Hepatic stellate cell (primary cell): ENCODE measurements at places on chromosomes 7 and 10.

DNA sequence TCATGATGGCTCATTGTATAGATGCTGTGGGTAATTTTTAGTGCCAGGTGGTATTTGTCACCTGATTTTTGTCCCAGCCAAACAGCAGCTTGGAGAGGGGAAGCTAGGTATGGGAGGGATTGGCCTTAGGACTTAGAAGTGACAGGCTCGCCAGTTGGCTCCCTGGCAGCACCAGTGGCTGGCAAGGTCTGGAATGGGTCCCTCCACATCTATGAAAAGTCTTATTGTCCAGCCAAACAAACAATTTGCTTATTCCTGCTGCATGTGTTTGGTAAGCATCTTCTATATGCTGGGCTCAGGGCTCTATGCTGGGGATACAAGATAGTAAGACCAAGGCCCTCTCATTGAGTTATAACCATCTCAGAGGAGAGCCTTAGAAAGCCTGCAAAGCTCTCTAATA is 42.5 kb downstream of the SORCS3 start:
- DNase-seq, result no peak

DNA sequence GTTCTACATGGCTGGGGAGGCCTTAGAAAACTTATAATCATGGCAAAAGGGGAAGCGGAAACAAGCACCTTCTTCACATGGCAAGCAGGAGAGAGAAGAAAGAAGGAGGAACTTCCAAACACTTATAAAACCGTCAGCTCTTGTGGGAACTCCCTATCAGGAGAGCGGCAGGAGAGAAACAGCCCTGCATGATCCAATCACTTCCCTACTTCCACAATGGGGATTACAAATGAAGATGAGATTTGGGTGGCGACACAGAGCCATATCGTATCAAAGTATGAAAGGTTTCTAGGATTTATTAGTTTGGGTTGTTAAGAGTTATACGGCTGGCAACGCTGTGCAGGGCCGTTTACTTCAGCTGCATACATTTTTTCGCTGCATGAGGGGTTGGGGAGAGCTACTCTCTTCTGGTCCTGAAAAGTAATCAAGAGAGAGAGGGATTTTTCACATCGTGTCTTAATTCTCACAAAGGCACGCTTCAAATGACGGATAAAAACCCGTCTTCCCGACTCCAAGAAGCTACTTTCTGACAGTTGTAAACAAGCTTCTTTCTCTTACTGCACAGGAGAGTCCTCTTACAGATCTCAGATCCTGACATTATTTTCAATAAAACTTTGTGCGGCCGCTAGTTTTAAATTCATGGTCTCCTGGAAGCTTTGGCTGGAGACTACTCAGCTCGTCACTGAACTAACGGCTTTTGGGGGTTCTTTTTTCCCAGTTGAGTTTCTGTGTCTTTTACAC is 751 bp upstream of the GTPBP10 start:
- no peak for DNase-seq

DNA sequence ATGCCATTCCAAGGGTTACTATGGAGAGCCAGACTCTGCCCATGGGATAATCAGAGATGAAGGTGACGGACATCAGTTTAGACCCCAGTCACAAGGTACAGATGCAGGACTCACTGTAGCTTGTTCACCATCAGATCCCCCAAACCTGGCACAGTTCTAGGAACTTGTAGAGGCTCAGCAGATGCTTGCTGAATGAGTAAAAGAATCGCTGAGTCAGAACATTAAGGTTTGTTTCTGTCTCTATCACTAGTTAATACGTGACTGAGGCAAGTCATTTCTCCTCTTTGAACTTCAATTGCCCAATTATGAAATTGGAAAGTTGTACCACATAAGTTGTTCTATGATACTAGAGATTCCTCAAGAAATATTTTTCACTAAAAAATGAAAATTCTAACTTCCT is 65.1 kb downstream of the PPP1R3C start:
- no peak for DNase-seq

- DNase-seq, result no peak
These were observed 59.0 kb upstream of the NPVF start for GRCh38 chr7:25287291-25287690.

DNA sequence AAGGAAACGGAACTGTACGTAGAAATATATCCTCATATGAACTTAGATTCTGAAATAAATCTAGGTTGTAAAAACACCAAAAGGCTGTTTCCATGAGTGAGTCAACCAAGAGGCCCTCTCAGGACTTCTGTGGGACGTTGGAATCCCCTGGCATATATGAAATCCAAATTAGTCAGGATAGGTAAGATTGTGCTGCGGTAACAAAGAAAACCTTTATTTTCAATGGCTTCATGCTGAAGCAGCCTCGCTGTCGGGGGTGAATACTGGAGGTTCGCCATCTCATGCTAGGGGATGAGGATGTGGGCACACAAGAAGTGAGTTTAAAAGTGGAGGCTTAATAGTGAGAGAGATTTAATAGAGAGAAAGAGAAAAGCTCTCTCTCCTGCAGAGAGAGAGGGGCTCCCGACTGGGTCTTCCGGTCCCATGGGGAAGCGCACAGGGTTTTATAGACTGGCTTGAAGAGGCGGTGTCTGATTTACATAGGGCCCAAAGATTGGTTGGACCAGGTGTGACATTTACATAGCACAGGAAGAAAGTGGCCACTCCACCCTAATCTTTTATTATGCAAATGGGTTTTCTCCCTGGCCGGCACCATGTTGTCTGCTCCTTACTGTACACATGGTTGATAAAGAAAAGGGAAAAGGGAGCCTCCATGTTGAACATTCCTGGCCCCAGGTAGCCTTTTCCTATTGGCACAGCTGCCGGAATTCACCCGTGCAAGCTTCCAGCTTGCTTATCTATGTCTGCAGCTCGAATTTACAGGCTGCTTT is 52.3 kb upstream of the SEPHS1 start:
- no peak for DNase-seq

- no peak for DNase-seq
These were observed 201.0 kb downstream of the ZNF716 start for GRCh38 chr7:57651006-57651405.

GRCh38 chr7:157515342-157516041 is 178.7 kb downstream of the DNAJB6 start:
- no peak for DNase-seq

GRCh38 chr7:66970310-66970709 is 25.1 kb downstream of the SBDS start:
- DNase-seq, result no peak

GRCh38 chr7:139330333-139331030 is 10.7 kb upstream of the FMC1 start:
- DNase-seq, result no peak

DNA sequence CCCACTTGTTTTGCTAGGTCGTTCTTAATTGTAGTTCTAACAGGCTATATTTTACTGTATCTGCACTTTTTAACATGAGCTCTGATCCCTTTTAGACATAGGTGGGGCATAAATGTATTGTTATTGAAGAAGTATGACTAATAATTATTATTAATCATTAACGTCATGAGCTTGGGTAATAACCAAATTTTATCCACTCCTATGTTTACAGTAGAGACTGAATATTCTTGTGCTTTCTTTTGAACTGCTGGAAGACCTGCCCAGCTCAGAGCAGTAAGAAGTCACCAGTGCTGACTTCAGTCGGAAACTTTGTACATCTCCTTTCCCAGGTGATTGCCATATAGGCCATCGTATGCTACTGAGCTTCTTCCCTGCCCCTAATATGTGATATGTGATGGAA is 18.7 kb downstream of the PKD2L1 start:
- DNase-seq, result no peak

GRCh38 chr10:72001033-72001395 is 36.8 kb downstream of the CHST3 start:
- DNase-seq, result no peak

DNA sequence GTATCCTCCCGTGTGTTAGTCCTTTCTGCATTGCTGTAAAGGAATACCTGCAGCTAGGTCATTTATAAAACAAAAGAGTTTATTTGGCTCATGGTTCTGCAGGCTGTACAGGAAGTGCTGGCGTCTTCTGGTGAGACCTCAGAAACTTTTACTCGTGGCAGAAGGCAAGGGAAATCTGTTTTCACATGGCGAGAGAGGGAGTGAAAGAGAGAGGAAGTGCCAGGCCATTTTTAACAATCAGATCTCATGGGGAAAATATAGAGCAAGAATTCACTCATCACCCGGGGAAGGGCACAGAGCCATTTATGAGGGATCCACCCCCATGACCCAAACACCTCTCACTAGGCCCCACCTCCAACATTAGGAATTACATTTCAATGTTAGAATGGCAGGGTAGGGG is 952.2 kb downstream of the CNTNAP2 start:
- no peak for DNase-seq

DNA sequence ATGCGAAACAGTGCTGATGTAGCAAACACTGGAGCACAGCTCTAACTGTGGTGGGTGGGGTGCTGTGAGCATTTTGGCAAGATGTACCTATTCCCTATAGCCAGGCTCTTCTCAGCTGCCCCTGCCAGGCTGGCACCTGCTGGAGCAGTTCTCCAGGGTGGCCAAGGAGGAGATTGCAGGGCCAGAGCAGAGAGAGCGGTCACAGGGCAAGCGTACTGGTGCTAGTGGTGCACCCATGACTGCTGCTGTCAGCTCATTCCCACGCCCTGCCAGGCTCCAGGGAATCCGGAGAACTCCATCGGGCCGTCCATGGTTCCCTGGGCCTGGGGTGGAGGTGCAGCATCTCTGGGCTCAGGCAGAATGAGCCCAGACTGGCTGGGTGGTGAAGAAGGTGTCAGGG is 2.1 kb downstream of the COL13A1 start:
- no peak for DNase-seq

- DNase-seq, result no peak
These were observed 65.0 kb downstream of the RBM33 start for GRCh38 chr7:155709453-155709852.

DNA sequence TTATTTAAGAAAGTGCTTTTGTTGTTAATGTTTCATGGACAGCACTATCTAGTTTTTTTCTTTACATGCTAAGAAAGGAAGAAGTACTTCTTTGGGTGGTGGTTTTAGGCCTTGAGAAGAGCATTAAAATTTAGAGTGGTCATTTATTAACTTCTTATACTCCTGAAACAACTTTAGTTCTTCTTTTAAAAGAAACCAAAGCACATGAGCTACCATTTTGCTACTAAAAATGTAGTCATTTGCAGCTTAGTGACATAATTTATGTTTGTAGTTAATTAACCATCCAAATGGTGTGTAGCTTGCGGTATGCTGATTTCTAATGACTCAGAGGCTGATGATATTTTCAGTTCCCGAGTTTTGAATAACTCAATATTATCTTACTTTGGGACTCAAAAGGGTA is 207.5 kb downstream of the BBS9 start:
- no peak for DNase-seq

DNA sequence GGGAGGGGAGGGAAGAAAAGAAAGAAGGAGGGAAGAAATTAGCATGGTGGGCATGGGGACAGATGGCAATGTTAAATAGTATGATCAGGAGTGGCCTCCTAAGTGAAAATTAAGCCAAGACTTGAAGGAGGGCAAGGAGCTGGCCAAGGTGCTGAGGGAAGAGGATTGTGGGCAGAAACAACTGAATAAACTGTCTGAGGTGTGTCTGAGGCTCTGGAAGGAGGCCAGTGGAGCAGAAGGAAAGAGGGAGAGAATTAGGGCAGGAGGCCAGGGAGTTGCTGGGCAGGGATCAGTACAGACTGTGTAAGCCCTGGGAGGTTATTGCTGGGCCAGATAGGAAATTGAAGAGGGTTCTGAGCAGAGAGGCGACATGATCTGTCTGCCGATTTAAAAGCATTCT is 40.6 kb upstream of the VKORC1L1 start:
- DNase-seq, result no peak

DNA sequence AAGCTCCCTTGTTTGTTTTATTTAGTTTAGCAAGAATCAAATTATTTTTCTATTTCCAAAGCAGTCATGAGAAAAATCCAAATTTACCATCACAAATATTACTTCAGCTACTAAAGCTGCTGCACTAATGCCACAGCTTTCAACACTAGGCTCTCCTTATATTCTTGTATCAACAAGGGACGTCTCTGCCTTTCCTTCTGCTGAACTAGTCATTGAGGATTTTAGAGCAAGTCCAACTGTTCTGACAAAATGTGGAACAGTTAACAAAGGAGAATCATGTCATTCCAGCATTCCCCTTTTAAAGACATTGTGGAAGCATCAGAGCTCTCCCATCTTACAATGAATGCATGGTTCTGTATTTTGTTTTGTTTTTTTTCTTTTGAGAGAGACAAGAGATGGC is 28.6 kb downstream of the FAM13C start:
- DNase-seq, result peak; percentile 4

DNA sequence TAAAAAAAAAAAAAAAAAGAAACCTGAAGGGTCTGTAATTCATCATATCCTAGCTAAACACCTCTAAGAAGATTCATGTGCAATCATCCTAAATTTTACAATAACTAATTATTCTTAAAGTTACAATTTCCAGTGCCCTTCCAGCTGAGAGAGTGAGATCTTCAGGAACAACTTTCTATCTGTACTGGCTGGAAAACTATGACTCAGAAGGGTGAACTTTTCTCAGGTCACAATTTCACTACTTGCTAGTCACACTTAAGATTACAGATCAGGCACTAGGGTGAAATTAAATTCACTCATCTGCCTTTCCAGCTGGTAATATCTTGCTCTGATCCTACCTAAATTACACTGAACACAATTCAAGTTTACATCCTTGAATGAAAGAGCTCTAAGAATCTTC is 158.8 kb downstream of the ANK3 start:
- DNase-seq, result peak; percentile 6

DNA sequence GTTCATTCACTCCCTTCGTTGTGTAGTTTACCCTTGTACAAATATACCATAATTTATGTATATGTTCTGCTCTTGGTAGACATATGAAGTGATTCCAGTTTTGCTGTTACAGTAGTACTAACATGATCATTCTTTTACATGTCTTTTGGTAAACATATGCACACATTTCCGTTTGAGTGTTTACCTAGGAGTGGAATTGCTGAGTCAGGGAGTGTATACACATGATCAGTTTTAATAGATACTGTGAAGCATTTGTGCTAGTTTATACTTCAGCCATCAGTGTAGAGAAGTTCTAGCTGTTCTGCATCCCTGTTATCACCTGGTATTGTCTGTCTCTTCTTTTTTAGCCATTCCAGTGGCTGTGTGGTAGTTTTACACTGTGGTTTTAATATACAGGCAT is 34.5 kb upstream of the CYP26C1 start:
- no peak for DNase-seq

- DNase-seq, result no peak
These were observed 105.8 kb downstream of the ARMH3 start for GRCh38 chr10:101950213-101950612.

DNA sequence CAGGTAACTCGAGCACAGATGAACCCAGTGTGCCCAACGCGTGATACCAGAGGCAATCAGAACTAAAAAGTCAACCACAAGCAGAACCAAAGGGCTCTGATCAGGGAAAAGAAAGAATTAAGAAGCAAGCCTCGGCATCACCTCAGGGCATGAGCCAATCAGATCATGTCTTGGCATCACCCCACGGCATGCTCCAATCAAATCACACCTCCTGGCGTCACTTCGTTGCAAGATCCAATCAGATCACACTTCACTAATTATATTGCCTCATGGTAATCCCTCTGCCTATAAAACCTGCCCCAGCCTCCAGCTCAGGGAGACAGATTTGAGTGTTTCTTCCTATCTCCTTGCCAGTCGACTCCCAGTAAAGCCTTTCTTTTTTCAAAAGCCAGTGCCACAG is 46.8 kb downstream of the TYW1B start:
- DNase-seq, result no peak

- no peak for DNase-seq
These were observed 190.9 kb upstream of the PPP1R3A start for GRCh38 chr7:114109721-114110120.
